ENCODE measurements at places on chromosomes 6 and 20.

DNA sequence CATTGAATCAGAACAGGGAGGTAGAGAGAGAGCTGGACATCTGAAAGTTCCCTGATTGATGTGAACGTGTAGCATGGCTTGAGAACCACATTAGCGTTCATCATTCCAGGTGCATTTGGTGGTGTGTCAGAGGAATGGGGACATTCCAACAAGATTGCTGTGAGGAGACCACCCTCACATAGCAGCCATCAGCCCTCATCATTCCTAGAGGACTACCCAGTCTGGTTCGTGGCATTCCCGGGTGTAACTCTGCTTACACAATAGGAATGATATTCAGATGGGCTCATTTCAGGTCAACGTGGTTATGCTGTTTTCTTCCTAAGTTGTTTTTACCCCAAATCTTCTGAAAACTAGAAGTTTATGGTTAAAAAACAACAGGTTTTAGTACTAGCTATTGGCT lies 62.2 kb upstream of the KLHL31 start:
- DNase-seq = no peak

DNA sequence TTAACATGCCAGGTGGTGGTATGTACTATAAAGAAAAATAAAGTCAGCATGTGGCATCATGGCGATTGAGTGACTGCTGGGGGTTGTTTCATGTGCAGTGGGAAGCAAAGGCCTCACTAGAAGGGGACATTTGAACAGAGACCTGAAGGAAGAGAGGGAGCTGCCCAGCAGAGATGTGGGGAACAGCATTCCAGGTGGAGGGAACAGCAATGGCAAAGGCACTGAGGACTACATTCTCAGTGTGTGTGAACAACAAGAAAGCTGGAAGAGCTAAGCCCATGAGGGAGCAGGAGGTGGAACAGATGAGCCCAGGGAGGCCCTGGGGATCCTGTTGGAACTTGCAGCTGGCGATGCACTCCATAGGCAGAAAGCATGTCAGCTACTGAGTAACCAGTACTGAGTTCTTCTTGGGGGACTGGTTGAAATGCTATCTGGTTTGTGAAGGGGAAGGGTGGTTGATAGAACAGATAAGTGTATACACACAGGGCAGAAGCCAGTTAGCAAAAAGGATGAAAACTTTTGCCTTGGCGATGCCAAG lies 29.2 kb downstream of the NOX3 start:
- DNase-seq = no peak

DNA sequence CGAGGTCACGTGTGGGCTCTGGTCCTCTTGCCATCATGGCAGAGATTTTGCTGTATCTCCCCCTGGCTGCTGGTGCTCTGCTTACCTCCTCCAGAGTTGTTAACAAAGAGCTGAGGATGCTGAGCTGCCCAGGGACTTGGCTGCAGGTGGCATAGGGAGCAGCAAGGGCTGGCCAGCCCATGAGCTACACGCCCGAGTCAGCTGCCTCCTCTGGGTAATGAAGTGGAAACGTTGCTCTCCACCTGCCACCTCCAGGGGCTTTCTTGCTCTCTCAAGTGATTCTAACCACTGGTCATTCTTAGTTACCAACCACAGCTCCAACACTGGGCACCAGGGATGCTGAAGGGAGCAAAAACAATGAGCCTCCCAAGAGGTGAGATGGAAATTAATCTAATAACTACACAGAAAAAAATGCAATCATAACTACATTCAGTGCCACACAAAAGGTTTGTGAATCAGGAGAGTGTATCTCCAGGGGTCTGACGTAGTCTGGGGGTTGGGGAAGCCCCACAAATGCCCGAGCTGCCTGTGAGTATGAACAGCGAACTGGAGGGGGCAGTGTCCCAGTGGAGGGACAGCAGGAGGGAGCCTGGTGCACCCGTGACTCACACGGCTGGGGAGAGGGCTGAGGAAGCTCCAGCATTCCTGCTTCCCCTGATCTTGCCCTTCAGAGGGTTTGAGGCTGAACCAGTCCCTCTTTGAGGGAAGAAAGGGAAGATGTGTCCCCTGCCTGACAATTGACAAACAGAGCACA lies 78.7 kb downstream of the CDH26 start:
- DNase-seq = no peak

GRCh38 chr6:26268659-26269402 lies 96.2 kb upstream of the BTN3A2 start:
- DNase-seq = no peak

- DNase-seq = peak; percentile 63
These were observed 2.0 kb downstream of the TBX18 start for GRCh38 chr6:84762220-84763002.

- DNase-seq = no peak
These were observed 49.1 kb downstream of the DAAM2 start for GRCh38 chr6:39841291-39841690.

GRCh38 chr20:24350923-24351368 lies 118.5 kb upstream of the SYNDIG1 start:
- no peak for DNase-seq

GRCh38 chr6:95175927-95176675 lies 401.2 kb upstream of the MANEA start:
- DNase-seq = peak; percentile 15

DNA sequence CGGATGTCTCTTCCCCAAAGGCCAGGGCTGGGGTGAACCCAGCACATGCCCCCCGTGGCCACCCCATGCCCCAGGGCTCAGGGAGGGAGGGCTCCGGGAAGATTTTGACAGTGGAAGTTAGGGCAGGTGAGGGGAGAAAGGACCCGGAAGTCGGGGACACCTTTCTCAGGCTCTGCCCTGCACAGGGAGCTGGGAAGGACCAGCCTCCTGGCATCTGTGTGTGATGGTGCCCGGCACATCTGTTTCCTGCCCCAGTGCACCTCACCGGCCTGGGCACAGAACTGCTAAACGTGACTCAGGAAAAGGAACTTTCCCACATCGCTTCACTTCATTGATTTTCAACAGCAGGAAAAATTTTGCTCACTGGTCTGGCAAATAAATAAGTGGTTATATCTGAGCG lies 141.1 kb upstream of the AFDN start:
- DNase-seq = no peak

DNA sequence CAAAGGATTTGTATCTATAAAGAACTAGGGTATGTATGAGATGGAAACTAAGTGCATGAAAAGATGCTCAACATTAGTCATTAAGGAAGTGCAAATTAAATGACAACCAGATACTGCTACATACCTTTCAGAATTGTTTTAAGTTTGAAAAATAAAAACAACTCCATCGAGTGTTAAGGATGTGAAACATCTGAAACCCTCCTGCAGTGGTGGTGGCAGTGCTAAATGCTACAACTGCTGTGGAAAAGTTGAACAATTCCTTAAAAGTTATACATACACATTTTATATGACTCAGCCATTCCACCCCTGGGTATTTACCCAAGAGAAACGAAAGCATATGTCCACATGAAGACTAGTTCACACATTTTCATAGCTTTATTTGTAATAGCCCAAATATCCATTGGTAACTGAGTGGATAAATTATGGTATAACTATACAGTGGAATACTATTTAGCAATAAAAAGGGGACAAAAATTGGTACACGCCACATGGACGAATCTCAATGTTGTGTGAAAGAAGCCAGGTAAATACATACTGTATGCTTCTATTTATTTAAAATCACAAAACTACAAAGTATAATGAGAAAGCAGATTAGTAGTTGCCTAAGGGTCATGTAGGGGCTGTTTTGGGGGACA lies 10.6 kb downstream of the ARMH2 start:
- DNase-seq = no peak

DNA sequence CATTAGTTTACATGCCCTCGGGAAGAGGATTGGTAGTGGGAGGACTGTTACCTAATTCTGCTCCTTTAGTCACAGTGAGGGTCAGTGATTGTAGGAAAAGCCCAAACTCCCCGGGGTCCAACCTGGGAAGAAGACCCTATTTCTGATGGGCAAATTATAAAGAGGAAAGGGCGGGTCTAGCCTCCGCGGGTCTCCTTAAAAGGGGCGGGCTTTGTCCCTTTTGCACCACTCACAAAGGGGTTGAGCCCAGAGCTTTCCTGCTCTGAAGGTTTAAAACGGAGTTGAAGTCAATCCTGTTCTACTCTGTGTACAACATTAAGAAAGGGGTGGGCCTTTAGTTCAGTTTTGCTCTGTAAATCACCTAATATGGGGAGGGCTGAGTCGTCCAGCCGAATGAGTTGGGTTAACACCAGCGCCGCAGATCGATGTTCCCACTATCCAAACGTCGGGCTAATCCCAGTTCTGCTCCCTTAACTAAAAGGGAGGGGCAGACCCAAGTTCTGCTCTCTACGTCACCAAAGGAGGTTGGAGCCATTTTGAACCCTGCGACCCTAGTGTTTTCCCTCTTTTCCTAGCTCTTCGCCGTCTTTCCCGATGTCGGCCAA lies 920 bp upstream of the RNF5 start:
- peak; percentile 78 for DNase-seq

DNA sequence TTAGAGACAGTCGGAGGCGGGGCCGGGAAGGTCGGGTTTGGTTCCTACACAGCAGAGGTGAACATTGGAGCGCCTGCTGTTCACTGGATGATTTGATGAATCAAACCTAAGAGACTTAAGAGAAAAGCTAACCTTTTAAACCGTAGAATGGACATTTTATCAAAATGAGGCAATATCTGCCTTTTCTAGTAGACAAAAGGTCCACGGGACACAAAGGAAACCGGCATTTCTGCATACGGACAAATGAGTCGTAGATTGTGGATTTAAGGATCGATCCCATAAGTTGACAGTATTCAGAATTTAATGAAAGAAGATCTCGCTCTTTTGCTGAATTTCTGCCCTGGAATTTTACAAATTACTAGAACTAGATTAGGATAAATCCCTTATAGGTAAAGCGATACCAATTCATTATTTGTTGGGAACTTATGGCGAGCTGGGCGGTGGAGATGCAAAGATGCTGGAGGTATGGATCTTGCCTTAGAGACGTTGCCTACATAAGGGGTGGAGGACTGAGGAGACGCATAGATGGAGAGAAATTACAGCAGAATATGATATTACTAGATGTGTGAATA lies 400 bp downstream of the PAK1IP1 start:
- DNase-seq = no peak

GRCh38 chr6:99841297-99841696 lies 152.7 kb downstream of the MCHR2 start:
- DNase-seq = no peak

GRCh38 chr6:16205377-16206144 lies 32.8 kb upstream of the GMPR start:
- DNase-seq = peak; percentile 24

DNA sequence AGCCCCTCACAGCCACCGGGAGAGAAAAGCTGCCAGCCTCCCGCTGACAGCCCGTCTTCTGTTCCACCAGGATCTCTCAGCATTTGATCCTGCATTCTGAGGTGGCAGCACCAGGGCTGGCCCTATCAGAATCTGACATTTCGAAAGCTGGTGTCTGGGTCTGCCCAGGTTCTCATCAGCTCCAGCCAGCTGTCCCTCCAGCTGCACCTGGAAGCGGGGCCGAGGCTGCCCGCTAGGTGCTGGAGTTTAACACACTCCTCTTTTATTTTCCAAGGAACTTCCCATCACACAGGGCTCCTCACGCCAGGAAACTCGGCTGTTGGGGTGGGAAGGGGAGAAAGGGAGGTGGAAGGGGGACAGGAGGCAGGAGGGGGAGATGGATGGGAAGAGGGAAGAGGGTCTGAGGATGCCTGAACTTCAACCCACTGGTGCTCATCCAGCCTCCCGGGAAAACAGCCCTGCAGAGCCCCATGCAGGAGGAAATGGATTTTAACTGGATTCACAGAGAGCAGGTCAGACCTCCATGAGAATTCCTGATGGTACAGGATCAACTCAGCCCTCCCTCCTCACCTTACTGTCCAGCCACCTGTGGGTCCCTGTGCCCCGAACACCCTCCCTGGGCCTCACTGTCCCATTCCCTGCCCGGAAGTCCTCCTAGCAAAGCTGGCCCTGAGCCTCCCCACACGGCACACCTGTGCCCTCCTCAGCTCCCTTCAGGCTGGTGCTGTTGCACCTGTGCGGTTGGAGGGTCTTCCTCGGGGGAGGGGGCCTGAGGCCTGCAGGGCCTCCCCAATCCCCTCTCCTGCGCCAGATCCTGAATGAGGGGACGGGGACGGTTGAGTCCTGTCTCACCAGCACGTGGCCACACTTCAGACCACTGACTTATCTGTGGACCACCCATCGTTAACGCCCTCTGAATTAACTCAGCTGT lies 3.9 kb upstream of the LSM14B start:
- DNase-seq = no peak

DNA sequence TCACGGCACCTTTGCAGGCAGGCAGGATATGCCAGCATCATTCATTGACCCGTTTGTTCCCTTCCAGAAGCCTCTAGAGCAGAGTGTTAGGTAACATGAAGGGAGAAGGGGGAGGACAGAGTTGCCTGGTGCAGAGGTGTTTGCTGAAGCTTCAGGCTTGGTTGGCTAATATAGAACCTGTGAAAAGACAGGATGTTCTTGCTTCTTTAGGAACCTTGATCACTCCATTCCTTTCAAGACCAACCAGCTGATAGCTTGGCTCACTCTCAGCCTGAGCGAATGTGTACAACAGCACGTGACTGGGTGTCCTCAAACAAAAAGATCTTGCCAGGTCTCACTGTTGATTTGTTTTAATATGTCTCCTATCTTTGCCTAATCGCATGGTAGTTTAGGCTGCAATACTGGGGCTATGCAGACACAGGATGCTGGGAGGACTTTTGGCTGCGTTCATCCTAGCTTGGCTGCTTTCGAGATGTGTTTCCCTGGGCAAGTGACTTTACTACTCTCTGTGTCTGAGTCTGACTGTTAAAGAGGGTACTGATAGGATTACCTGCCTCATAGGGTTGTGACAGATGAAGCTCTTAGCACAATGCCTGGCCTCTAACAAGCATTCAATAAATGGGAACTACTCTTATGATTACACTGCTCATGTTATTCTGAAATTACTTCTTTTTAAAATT lies 16.0 kb downstream of the SHLD1 start:
- DNase-seq = no peak
